ENCODE measurements at places on chromosomes 6 and 20.
A peak's percentile ranks its signal among the peaks of the same experiment; 100 is the strongest.

- DNase-seq, result no peak
These were observed 8.4 kb downstream of the IRF4 start for GRCh38 chr6:399785-400534.

GRCh38 chr6:1766654-1767053 lies 156.9 kb downstream of the FOXC1 start:
- no peak for DNase-seq

DNA sequence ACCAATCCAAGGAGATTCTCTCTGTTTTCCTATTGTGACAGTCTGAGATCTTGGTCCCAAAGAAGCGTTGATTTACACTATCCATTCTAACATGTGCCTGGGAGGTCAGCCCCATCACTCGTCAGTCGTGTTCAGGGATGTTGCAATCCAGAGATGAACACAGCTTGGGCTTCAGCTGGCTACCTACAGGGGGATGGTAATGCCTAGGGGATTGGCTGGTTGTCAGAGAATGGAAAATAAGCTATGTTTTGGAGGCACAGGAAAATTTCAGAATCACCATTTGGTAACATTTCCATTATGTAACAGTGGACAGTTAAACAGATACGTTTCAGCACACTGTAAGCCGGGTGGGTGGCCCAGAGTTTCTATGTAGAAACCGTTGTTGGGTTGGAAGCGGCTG lies 147.1 kb upstream of the RALGAPA2 start:
- no peak for DNase-seq

- no peak for DNase-seq
These were observed 4.0 kb upstream of the SCUBE3 start for GRCh38 chr6:35209622-35210247.

DNA sequence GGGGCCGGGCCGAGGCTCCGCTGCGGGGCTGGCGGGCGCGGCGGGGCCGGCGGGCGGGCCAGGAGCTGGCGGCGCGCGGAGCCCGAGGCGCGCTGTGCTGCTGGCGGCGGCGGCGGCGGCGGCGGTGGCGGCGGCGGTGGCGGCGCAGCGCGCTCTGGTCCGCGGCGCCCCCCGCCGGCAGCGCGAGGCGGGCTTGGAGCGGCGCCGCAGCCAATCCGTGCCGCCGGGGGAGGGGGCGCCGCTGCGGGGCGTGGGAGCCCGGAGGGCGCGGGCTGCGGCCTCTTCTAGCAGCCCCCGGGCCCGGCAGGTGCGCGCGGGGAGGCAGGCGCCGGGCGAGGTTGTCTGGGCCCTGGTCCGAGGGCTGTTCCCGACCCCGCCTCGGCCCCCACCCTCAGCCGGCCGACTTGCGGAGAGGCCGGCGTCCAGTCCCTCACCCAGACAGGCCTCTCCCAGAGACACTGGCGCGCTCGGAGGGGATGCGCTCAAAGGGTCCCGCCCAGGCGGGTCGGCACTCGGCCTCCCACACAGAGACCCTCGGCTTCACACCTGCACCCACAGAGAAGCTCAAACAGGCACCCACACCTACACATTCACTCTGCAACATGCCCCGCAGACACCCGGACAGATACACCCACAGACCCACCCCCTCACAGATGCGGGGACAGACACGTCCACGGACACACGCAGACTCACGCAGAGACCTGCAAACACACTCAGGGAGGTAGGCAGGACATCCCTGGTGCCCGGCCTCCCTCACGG lies at the start of gene RIMS4:
RIMS4 (minus strand) TSS at position 156 of the 759 bp plus-strand sequence. CDS start 275 bp downstream, outside the sequence.
- DNase-seq, result peak; percentile 60

DNA sequence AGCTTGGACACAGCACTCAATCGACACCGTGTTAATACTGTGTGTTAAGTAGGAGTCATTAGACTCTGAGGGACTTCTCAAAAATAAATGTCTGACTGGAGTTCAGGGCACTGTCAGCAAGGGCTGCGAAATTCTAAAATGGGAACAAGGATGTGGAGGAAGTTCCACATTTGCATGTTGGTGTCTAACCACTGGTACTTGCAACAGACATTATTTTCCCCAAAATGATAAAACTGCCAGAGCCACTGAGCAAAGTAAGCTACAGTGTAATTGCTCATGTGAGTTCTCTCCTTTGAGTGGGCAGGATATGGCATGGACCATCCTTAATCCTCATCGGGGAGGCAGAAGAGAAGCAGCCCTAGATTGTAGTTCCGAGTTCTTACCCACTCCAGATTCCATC lies 215.9 kb downstream of the SLC24A3 start:
- DNase-seq, result no peak

DNA sequence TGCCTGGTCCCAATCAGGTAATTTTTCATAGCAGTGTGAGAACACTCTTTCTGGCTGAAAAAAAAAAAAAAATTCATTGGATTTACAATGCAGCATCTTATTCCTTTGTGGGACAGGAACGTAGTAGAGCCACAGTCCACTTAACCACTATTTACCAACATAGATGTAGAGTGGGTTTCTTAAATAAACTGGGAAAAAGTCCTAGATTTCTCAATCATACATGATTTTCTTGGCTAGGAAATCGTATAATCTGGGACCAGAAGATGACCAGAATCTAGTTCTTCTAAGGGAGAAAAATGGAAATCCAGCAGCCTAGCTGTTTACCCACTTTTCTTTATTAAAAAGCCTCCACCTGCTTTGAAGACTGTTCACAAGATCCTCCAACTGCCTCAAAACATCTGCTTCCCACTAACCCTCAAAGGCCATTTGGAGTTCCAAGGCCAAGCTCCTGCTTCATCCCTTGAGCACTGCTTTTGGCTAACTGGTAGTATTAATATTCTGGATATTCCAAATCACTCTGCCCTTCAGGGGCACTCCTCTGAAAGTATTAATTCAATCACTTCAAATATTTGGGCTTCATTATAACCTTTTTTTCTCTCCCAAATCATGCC lies 70.4 kb downstream of the FYN start:
- no peak for DNase-seq

- DNase-seq, result no peak
These were observed 19.8 kb upstream of the MYLIP start for GRCh38 chr6:16108921-16109658.

Measured in NCI-H2171 (cell line).